ENCODE measurements at places on chromosomes 6 and 20.

DNA sequence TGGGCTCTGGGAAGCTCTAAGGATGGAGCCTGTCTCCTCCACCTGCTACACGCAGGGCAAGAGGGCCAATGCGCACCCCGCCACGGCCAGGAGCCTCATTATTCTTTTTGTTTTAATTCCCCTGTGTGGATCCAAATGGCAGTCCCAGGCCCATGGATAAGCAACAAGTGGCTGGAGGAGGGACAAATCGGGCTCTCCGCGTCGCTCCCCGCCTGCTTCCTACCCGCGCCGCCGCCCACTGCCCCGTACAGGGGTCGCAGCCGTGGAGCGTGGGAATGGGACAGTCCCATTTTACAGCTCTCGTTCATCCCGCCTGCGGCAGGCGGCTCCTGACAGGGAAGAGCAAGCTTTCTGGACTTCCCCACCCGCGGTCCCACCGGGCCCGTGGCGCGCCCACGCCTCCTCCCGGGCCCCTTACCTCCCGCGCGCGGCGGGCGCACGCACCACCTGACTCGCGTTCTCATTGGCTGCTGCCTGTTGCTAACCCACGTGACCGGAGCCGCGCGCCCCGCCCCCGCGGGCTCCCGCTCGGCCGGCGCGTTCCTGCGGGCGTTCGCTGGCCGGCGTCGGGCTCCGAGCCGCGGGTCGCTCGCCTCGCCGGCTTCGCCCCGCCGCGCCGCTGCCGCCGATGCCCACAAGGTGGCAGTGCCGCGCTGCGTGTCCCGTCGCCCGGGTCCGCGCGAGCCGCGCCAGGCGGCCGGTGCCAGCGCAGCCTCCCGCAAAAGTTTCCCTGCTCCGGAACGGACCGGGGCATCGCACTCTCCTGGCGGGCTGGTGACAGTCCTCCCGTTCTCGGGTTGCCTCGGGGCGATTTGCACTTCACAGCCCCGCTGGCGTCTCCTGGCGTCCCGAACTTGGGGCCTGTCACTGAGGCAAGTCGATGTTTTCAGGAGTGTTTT lies 93.3 kb downstream of the CD83 start:
- DNase-seq = peak; percentile 96

GRCh38 chr6:25309886-25310285 lies 30.7 kb downstream of the CARMIL1 start:
- no peak for DNase-seq

DNA sequence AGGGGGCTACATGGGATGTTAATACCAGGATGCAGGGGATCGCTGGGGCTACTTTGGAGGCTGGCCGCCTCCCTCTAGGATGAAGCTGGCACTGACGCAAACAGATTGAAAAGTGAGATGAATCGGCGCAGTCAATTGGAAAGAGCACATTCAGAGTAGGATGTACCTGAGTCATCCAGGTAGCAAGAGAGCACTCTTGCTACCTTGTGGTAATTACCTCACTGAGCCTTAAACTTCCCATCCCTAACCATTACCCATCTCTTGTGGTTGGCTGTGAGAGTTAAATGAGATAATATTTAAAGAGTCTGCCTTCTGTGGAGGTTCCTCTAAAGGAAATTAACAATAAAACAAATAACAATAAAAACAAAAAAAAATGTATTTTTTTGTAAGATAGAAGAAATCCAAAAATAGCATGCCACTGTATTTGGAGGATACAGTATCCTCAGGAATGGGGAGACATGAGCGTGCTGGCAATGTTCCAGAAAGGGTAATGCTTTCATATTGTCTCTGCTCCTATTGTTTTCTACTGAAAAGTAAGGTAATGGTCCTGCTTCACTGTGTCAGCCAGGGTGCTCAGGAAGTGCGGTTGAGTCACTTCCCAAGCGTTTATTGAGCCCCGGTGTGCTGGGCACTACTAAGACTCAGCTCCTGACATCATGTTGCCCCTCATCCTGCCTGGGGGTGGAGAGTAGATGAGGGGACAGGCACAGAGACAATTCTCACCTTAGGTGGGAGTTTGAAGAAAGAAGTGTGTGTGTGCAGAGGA lies 301.1 kb downstream of the EYA4 start:
- no peak for DNase-seq

GRCh38 chr20:25000268-25000801 lies 7.8 kb upstream of the APMAP start:
- DNase-seq = no peak

GRCh38 chr20:48841875-48842529 lies 14.2 kb upstream of the PREX1 start:
- no peak for DNase-seq

- DNase-seq = no peak
Observed at GRCh38 chr6:35728683-35729678, 7.9 kb upstream of the ARMC12 start.

- DNase-seq = no peak
Observed at GRCh38 chr20:16926626-16927430, 178.7 kb downstream of the OTOR start.

- DNase-seq = no peak
Observed at GRCh38 chr6:87806635-87807034, 104.6 kb upstream of the AKIRIN2 start.

DNA sequence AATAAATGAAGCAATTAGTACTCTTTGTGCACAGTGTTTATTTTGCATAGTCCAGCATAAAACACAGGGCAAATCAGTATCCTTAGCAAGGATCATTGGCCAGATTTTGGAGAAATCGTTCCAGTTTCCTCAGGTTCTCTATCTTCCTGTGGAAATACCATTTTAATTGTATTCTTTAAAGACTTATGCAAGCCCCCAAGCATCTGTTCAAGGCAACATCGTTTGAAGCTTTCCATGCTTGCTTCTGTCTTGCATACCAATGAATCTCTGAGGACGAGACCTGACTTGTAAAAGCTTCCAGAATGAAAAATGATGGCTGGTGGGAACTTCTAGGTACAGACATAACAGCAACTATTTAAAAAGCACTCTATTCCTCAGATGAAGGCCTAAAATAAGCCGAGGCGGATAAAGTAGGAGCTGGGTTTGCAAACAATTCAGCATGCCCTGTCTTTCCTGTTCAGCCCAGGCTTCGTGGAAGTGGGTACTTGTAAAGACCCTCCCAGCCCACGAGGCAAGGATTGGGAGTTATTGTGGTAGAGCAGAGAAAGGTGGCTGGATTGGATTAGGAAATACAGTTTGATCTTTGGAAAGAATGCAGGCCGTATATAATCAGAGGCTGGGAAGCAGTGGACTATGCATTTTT lies 21.6 kb downstream of the NRSN1 start:
- DNase-seq = no peak

DNA sequence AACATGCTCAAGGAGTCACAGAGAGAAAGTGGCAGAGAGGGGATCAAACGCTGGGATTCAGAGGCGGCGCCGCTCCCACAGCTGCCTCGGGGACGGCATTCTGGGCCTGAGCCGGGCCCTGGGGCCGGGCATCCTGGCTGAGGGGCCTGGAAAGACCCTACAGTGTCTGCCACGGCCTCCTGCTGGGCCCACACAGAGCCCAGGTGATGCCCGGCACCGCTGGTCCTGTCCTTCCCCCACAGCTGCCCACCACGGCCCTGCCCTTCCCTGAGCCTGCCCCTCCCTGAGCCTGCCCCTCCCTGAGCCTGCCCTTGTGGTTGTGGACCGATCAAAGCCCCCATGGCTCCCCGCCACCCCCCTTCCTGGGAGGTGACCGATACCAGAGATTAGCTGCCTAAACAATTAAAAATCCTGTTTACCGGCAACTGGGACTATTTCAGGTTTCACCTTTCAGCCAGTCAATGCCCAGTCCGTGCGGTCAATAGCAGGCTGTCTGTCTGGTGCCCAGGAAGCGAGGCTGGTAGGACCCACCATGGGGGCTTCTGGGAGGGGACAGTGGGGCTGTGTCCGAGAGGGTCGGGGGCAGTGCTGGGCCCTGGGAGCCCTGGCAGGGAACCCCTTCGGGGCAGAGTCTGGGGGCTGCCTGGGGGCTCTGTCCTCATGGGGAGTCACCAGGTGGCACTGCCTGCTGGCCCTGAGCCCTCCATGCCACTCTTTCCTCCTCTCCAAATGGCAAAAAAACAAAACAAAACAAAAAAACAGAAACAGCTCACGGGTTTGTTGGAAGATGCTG lies 55.4 kb upstream of the GATA5 start:
- no peak for DNase-seq

DNA sequence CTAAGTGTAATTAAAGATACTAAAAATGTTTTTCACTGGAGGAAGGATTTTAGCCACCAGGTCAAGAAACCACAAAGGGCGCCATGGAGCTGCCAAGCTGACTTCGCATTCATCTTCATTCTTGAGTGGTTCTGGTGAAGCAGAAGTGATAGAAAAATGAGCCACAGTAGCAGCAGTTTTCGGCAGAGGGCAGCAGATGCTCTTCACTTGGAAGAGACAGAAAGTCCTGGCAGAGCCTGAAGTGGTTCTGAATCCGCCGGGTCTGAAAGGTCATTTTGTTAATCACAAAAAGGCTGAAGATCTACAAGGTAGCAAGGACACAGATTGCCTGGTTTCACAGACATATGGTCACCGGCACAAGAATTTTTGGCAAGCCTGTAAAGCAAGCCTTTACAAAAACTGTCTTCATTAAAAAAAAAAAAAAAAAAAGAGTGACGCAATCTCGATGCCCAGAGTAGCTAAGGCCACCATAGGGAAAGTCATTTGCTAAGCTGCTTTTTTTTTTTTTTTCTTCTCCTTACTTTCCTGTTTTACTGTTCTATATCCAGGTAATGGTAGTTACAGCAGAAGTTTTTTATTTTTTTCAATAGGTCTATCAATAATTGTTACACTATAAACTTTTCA lies 345.1 kb upstream of the AGPAT4 start:
- DNase-seq = no peak

- no peak for DNase-seq
Observed at GRCh38 chr6:148884461-148884860, 137.6 kb downstream of the UST start.

DNA sequence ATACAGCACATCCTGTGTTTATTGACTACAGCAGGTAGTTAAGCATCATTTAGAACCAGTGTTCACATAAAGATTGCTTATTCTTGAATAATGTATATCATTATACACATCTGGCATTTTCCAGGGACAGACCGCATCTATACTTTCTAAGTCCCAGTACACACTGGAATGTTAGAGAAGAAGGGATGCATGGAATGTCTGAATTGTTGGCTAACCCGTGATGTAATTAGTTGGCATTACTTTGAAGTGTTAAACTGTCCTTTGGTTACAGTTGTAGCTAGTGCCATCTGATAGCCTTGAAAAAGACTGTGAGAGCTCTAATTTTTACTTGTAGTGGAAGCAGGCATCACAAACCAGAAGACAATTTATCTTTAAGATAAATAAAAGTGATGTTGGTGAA lies 29.8 kb upstream of the MCHR2 start:
- DNase-seq = no peak

- no peak for DNase-seq
Observed at GRCh38 chr20:39946931-39947330, 742.1 kb downstream of the MAFB start.

- DNase-seq = no peak
Observed at GRCh38 chr6:90241229-90241880, 55.3 kb downstream of the BACH2 start.

DNA sequence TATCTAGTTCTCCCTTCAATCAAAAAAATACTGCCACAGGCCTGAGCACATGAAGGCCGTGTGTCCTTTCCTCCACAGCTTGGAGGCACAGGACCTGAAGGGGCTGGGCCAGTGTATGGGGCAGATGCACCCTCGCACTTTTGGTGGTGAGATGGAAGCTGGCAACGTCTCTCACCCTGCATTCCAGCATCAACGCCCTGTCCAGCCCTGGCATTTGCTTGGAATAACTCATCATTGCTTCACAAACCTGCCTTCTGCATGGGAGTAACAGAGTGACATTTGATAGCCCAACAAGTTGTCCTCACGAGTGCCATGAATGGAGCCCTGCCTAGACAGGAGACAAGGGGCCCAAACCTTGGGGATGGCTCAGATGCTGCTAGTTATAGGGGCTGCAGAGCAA lies 257.9 kb downstream of the SMOC2 start:
- no peak for DNase-seq

DNA sequence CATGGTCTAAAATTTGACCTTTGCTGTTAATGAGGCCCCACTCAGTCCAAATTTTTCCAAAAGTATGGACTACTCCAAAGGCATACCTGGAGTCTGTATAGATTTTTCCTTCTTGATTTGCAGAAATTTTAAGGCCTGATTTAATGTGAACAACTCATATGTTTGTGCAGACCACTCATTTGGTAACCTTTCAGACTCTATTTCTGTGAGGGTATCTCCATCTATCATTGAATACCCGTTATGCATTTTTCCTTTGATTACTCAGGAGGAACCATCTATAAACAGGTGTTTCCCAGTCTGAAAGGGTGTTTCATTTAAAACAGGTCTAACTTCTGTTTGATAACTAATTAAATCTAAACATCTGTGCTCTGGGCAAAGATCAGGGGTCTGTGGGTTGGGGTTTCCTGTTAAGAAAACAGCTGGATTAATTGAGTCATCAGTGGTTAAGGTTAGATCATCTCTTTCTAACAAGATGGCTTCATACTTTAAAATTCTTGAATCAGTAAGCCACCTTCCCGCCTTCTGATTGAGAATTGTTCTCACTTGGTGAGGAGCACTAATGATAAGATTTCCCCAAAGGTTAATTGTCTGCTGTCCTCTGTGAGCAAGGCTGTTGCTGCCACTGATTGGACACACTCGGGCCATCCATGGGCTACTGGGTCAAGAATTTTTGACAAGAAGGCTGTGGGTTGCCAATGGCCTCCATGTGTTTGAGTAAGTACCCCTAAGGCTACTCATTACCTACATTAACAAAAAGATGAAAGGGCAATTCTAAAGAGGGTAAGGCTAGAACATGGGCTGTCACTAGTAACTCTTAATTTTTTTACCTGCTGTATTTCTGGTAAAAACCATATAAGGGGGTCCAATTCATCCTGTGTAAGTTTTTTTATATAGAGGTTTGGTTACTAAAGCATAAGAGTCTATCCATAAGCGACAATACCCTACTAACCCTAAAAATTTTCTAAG lies 24.1 kb downstream of the HLA-B start:
- no peak for DNase-seq

DNA sequence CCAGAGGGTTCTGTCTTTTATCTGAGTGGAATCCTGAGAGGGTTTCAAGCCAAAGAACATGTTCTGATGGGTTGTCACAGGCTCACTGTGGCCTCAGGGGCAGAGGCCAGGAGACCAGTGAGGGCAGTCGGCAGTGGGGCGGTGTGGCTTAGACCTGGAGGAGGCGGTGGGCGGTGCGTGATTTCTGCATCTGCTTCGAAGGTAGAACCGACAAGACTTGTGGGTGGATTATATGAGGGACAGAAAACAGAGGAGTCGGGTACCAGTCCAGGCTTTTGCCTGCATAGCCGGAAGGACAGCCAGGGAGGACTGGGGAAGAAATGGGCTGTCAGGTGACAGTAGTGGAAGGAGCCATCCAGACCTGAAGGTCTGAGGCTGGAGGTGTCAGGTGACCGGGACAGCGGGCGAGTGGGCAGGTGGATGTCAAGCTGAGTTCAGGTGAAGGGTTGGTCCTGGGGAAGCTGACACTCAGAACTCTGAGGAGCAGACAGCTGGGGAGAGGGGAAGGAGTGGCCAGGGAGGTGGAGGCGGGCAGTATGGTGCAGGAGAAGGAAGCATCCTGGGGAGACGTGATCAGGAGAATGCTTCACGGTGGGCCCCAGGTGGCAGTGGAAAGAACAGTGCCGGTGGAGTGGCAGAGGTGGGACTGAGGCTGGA lies 3.1 kb downstream of the CTSZ start:
- DNase-seq = no peak

GRCh38 chr6:111823831-111824607 lies 49.2 kb downstream of the FYN start:
- DNase-seq = no peak

Data from cortex of kidney (tissue), 1 donor.